KBM-7 (cell line): ENCODE measurements at places on chromosomes 12 and 14.
A peak's percentile ranks its signal among the peaks of the same experiment; 100 is the strongest.

- DNase-seq: no peak
Observed at GRCh38 chr12:95804291-95804690, 13.7 kb upstream of the NTN4 start.

- peak; percentile 88 for DNase-seq
Observed at GRCh38 chr14:21352587-21352986, 31.2 kb downstream of the SUPT16H start.

- DNase-seq: no peak
Observed at GRCh38 chr12:84856156-84856900, 56.3 kb downstream of the SLC6A15 start.

- no peak for DNase-seq
Observed at GRCh38 chr14:56590535-56590960, 10.9 kb downstream of the TMEM260 start.

GRCh38 chr12:95960241-95960640 lies 17.1 kb downstream of the AMDHD1 start:
- no peak for DNase-seq

DNA sequence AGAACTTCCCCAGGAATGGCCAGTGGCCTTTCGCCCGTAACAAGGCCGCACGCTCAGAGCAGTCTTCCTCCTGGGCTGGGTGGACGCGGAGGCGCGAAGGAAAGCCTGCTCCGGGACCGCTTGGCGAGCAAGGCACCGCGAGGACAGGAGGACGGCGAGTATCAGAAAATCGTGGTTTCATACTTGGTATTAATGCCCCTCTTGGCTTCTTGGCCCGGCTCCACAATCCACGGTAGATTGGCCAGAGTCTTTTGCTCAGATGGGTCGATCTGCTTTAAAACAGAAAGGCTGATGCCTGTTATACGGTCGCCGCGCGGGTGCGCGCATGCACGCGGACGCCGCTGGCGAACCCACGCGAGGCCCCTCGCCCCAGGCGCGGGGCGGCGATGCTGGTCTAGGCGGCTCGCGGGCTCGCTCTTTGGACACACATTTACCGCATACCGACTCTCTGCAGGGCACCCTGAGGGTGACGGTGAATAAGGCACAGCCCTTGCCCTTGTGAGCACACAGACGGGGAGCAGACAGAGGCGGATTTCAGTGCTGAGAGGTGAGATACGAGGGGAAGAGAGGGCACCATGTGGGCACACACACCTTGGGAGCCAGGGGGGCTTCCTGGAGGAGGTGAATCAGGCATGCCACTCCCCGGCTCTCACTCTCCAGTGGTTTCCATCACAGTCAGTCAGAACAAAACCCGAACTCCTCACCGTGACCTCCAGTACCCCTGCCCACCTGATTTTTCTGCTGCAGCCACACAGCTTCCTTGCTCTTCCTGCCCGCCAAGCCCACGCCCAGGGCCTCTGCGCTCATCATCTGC lies 100.7 kb downstream of the APAF1 start:
- DNase-seq: no peak

DNA sequence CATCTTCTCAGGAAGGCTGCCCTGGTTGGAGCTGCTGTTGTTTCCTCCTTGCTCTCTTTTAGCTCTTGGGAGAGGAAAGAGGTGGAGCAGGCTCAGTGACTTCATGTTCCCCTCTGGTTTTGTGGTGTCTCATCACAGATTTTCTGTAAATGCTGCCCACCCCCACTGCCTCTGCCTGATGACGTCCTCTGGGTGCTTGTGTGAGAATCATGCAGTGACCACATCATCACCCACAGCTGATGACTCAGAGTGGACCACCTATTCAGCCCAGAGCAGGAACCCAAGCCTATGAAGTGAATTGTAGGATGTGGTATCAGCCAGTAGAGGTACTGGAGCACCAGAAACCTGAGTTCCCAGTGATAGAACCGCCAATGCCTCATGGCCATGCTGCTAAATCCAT lies at the start of gene GZMB:
TSS of gene GZMB (minus strand) at position 33 of the 400 bp plus-strand sequence. CDS start at position 3, 30 bp downstream.
- no peak for DNase-seq

DNA sequence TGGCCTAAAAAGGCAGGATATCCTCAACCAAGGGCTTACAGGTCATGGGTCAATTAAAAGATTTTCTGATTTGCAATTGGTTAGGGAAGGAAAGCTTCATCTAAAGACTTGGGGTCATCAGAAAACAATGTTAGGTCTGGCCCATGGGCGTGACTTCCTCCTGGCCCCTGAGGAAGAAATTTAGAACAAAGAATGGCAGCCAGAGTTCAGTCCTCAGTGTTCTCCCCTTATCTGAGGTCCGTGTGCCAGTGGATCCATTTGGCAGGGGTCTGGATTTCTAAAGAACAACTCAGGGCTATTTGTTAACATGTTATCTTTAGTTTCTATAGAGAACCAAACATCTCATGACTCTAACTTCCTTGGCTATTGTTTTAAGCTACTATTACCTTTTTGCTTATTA lies 27.8 kb upstream of the NFYB start:
- no peak for DNase-seq

- DNase-seq: no peak
Observed at GRCh38 chr12:22525426-22525825, 18.9 kb downstream of the C2CD5 start.

GRCh38 chr12:26795910-26796309 lies 37.1 kb downstream of the ITPR2 start:
- DNase-seq: no peak

DNA sequence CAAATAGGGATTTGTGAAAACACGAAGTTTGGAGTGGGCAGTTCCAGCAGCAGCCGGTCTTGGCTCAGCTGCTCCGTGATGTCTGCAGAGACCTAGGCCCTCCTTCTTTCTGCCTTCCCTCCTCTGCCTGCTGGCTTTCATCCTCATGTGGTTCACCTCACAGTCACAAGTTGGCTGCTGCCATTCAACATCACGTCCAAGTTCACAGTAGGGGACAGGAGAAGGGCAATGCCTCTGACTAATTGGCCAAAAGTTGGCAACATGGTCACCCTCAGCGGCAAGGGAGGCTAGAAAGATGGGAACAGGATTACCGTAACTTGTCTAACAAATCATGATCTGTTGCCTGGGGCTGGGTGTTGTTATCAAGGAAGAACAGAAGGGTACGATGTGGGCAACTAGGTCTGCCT lies 7.8 kb upstream of the CACNA2D4 start:
- no peak for DNase-seq

DNA sequence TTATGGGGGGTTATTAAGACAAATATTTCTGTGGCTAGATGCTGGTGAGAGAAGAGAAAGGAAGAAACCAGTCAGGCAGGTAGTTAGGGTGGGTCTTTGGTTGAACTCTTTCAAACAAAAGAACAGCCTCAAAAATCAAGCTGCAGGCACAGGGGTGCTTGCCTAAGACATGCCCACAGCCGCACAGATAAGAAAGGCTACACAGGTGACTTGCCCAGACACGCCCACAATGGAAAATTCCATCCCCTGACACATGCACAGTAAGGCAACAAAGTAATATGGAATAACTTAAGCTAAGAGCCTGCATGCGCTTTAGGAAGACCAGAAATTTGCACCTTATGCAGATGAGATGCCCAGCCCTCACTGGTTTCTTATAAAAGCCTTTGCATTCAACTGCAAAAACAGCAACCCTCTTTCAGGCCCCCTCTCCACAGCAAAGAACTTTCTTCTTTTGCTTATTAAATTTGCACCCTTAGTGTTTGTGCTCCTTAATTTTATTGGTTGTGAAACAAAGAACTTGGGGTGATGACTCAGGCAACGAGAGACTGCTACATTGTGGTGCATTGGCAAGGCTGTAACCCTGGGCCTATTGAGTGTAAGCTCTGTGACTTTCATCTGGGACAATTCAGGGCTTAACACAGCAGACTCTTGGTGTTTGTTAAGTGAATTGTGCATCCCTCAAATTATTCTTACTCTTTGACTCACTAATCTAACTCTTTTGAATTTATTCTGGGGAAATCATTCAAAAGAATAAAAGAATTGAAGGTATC lies 149.4 kb downstream of the RPAP3 start:
- DNase-seq: no peak

GRCh38 chr14:24761141-24761540 lies 127.2 kb upstream of the GZMB start:
- no peak for DNase-seq

- no peak for DNase-seq
Observed at GRCh38 chr12:3216726-3217682, 139.8 kb downstream of the TSPAN9 start.

- peak; percentile 26 for DNase-seq
Observed at GRCh38 chr14:23299211-23299957, 3.3 kb downstream of the PPP1R3E start.

DNA sequence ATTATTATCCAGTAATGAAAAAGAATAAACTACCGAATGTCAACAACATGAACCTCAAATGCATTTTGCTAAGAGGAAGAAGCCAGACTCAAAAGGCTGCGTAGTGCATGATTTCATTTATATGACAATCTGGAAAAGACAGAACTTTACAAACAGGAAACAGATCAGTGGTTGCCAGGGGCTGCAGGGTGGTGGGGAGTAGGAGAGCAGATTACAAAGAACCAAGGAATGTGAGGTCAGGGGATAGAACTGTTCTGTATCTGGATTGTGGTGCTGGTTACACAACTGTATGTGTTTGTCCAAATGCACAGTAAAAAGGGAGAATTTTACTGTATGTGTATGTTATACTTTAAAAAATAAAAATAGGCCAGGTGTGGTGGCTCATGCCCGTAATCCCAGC lies 89.7 kb upstream of the MYL2 start:
- no peak for DNase-seq

DNA sequence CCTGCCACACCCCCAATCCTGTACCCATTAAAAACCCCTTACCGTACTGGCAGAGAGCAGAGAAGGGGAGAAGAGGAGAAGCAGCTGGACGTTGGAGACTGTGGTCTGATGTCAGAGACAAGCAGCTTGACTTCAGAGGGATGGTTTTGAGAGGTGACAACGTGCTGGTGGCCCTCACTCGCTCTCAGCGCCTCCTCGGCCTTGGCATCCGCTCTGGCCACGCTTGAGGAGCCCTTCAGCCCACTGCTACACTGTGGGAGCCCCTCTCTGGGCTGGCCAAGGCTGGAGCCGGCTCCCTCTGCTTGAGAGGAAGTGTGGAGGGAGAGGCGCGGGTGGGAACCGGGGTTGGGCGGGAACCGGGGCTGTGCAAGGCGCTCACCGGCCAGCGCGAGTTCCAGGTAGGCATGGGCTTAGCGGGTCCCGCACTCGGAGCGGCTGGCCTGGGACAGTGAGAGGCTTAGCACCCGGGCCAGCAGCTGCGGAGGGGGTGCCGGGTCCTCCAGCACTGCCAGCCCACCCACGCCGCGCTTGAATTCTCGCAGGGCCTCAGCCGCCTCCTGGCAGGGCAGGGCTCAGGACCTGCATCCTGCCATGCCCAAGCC lies 67.6 kb upstream of the PPP4R3A start:
- DNase-seq: no peak

GRCh38 chr14:105806568-105806967 lies 280.2 kb downstream of the TMEM121 start:
- no peak for DNase-seq

DNA sequence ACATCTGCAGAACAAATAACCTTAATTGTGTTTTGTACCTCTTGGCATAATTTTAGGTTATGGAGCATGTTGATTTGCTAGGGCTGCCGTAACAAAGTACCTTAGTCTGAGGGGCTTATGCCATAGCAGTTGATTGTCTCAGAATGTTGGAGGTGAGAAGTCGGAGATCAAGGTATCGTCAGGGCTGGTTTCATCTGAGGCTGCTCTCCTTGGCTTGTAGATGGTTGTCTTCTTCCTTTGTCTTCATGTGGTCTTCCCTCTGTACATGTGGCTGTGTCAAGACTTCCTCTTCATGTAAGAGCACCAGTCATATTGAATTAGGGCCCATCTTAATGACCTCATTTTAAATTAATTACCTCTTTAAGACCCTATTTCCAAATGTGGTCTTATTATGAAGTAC lies 64.4 kb upstream of the PTHLH start:
- no peak for DNase-seq

GRCh38 chr12:95674631-95675030 lies 115.9 kb downstream of the NTN4 start:
- DNase-seq: no peak

DNA sequence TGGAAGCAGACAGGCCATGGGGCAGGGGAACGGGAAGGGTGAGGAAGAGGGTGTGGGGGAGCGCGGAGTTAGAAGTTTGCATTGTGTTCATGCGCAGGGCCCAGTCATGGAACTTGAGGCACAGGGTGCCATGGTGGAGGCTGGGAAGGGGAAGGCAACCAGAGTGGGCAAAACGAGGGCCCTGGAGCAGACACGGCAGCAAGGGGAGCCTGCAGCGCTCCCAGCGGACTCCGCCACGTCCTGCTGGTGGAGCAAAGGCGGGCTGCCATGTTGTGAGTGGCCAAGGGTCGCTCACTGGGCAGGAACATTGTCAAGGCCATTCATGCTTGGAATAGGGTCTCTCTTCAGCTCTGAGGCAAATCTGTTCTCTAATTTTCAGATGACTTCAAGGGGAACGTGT lies 20.5 kb downstream of the DEGS2 start:
- no peak for DNase-seq

DNA sequence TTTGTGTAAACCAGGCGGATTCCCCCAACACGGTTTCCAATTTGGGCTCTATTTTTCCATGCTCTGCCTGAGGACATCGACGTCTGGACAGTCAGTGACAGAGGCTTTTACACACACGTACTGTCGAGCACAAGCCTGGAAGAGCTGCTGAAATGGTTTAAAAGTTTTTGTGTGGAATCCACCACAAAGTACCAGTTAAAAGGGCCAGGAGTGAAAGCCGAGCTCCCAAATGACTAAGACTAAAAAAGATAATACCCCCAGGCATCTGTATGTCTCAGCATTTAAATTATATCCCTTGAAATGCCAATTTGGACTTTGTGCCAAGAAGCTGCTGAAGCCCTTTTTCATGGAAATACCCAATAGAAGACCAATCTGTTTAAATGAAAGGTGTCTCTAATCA lies 173.2 kb downstream of the EGLN3 start:
- no peak for DNase-seq

DNA sequence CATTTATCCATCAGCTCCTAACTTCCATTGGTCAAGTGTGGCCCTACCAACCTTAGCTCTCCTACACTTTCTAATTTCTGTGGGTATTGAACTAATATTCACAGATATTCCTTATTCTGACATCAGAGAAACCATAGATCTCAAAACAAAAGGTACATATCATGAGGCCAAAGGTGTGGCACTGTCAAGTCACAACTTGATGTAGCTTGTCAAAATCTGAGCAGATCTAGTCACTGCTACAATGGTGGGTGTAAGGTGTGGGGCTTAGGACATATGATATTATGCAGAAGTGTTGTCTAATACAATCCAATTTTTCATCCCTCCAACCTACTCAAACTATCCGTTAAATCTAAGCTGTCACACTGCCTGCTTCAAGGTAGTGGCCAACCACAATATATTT lies 114.0 kb upstream of the FAR2 start:
- no peak for DNase-seq
